ENCODE measurements at places on chromosomes 11 and 22.

DNA sequence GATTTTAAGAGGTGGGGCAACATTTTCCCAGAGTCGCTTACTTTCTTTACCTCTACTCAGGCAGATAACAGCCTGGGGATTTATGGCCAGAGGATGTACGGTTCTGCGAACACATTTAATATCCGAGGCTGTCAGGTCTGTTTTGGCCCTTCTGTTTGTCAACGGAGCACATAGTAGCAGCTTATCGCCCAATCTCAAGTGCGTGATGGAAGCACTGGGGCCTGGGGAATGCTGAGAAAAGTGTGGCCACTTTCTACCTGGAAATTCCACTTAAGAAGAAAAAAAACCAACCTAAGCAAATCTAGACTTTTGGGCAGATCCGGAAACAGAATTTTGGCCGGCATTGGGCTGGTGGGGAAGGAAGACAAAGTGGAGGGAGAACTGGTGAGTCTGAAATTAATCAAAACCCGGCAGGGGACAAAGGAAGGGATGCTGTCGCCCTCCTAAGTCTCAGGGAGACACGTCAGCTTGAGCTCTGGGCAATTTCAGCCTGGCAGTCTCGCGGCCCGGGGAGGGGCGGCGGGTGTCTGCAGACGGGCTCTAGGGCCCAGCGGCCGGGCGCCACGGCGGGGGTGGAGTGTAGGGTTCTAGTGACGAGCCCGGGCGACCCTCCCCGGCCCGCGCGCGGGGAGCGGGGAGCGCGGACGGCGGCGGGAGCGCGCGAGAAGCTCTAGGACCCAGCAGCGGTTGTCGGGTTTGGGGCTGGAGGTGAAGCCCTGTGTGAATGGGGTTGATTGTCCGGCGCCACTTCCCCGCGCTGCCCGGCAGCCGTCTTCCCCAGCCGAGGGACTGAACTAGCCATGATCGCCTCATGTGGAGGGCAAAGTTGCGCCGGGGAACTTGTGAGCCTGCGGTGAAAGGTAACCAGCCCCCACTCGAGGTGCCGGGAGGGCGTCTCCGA lies at the start of gene AMOTL1:
Gene AMOTL1 (plus strand): TSS at position 656 of the 901 bp plus-strand sequence. CDS start 156 bp downstream, at position 812.
- DNase-seq = peak; percentile 70

GRCh38 chr22:28791124-28791523 lies 9.2 kb downstream of the XBP1 start:
- DNase-seq = no peak

GRCh38 chr11:944711-945470 lies 19.2 kb downstream of the AP2A2 start:
- DNase-seq = no peak

- no peak for DNase-seq
Measured at GRCh38 chr11:13594044-13594443, 74.4 kb upstream of the FAR1 start.

DNA sequence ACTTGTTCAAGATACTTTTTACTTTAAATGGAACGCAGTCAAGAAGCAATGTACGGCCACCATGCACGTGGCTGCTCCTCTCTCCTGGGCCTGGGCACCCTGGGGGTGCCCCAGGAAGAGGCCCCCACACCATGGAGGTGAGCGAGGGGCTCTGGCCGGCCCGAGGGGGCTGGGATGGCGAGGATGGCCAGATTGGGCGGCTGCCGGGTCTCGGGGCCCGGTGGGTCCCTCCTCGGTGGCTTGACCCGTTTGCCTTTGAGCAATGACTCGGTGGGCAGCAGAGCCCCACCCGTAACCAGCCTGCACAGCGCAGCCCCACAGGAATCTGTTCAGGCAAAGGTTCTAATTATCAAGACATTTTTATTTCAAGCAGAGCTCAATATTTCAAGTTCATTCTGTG lies 167.4 kb downstream of the BRD1 start:
- no peak for DNase-seq

DNA sequence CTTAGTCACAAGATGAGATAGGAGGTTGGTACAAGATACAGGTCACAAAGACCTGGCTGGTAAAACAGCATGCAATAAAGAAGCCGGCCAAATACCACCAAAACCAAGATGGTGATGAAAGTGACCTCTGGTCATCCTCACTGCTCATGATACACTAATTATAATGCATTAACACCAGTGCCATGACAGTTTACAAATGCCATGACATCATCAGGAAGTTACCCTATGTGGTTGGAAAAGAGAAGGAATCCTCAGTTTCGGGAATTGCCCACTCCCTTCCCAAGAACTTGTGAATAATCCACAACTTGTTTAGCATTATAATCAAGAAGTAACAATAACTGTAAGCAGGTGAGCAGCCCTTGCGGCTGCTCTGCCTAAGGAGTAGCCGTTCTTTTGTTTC lies 408.5 kb upstream of the RAG2 start:
- DNase-seq = no peak

- no peak for DNase-seq
Measured at GRCh38 chr22:45554040-45554406, 51.3 kb downstream of the FBLN1 start.

DNA sequence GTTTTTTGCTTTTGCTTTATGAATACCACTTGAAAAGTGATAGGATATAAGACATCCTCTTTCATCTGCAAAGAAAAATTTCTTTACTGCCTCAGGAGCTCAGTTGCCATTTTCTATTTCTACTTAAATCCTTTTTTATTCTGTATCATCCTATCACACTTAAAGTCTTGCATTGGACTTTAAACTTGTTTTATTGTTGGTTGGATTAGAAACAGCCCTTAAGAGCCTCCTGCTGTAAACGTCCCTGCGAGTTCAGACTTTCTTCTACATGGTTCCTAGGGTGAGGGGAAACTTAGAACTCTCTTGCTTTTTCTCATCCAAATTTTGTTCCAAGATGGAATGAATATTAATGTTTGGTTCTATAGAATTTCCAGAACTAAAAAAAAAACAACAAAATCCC lies 234.3 kb downstream of the JRKL start:
- DNase-seq = no peak

DNA sequence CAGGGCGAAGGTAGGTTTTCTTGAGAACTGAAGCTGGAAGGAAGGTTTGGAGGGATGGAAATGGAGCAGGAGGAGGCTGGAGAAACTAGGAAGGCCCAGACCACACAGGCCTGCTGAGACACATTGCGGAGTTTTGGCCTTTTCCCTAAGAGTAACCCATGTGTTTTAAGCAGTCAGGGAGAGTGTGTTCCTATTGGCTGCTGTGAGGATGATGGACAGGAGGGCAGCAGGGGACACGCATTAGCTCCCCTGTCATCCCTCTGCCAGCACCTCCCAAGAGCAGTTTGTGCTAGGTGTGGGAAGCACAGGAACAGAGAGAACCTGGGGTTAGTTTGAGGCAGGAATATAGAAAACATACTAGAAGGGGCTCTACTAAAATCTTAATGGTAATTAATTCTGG lies 842.1 kb downstream of the TBC1D22A start:
- DNase-seq = no peak

DNA sequence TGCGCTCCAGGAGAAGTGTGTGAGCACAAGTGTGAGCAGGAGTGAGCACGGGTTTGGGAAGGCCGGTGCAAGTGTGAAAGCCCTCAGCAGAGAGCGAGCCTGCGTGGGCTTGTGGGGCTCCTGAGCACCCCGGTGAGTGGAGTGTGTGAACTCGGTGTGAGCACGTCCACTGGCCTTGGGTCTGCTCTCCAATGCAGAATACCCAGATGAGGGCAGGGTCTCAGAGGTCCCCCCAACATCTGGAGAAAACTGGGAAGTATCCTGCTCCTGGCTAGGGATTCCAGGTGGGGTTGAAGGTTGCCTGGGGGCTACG lies 1.2 kb downstream of the ESRRA start:
- no peak for DNase-seq

GRCh38 chr22:46942799-46943785 lies 180.6 kb downstream of the TBC1D22A start:
- no peak for DNase-seq
